ENCODE measurements at places on chromosomes 5 and 9. TPM values are rescaled to one million over a fixed set of nuclear protein-coding genes. Genes with fewer than 3 reads are reported as not detected.

DNA sequence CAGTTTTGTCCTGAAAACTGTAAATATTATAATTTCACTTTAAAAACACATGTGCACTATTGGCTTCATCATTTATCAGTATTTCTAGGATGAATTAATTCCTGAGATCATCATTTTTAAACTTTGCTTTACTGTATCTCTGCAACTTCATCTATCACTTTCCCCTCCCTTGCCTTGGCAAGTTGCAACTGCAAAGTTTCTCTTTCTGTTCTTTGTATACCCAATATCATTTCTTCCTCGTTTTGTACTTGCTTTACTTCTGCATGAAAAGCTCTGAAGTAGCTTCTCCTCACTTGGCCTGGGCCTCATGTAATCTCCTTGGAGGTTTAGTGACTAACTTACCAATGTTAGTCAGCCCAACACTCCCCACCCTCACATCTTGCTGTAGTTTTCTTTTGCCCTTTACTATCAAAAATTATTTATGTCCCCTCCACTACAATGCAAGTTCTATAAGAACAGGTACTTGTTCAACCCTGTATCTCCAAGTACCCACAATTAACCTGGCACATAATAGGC, 12.8 kb downstream of the C5orf63 start:
- DNase-seq, result no peak

GRCh38 chr9:38339496-38339895, 53.0 kb upstream of the ALDH1B1 start:
- no peak for DNase-seq

GRCh38 chr5:109413458-109413857, 3.7 kb upstream of the PJA2 start:
- DNase-seq, result no peak

DNA sequence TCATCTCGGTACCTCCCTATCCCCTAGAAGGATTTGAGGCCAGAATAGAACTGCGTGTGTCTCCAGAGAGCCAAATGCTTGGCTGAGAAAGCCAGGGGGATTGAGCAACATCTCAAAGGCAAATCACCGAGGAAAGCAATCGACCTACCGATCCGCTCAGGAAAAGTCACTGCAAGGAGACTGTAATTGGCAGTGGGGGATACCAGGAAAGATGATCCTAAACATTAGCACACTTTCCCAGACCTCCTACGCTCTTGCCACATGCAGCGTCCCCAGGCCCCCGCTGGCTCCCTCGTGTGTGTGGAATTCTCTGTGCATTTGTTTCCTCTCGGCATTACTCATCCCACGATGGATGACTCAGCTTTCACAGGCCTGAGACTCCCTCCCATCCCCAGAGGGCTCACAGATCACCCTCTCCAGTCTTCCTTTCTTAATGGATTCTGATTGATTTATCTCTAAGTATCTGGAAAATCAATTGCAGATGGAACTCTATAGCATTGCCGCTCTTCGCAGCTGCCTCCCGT, 82.2 kb upstream of the ICE1 start:
- DNase-seq, result peak; percentile 67

- no peak for DNase-seq
These were observed 64.3 kb upstream of the SLC25A51 start for GRCh38 chr9:37968228-37968701.

- DNase-seq, result no peak
These were observed 66.6 kb upstream of the ECM2 start for GRCh38 chr9:92602413-92602812.

- no peak for DNase-seq
These were observed 26.5 kb downstream of the WNK2 start for GRCh38 chr9:93210324-93210973.

- DNase-seq, result no peak
These were observed 72.5 kb downstream of the SEMA6A start for GRCh38 chr5:116502138-116502537.

GRCh38 chr9:121107881-121108280, 33.1 kb downstream of the CNTRL start:
- no peak for DNase-seq

GRCh38 chr5:158641016-158641415, 458.7 kb downstream of the EBF1 start:
- no peak for DNase-seq

Gene PAIP2
- total RNA-seq, result 50.9 TPM

Gene ARL14EPL
- total RNA-seq, result not detected

Gene BOD1
- 140 TPM for total RNA-seq

Gene CYSRT1
- 0.83 TPM for total RNA-seq

Gene EGR1
- total RNA-seq, result 7.5 TPM
